ENCODE measurements at places on chromosomes 2 and 18. TPM values are rescaled to one million over a fixed set of nuclear protein-coding genes. Genes with fewer than 3 reads are reported as not detected.

DNA sequence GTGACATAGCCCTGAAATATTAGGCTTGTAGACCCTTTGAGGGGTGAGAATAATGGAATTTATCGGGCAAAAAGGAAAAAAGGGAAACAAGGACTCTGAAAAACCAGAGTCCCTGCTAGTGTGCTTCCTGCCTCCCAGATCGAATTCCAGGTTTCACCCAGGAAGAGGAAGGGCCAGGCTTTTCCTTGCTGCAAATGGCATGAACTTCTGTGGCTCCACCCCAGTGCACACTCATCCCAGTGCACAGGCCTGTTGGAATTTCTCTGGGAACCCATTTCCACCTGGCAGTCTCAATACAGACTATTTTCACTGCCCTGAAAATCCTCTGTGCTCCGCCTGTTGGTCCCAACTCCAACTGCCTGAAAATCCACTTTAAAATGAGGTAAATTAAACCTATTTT, 29.9 kb downstream of the C18orf54 start:
- DNase-seq = no peak

- DNase-seq = no peak
These were observed 96.0 kb downstream of the PLB1 start for GRCh38 chr2:28591711-28592335.

- DNase-seq = no peak
These were observed 29.2 kb downstream of the CDH2 start for GRCh38 chr18:28147674-28148171.

FBLN7 gene
- 0.71 TPM for total RNA-seq

SNTG2 gene
- 7.8 TPM for total RNA-seq

DOK1 gene
- 6.1 TPM for total RNA-seq

DNA sequence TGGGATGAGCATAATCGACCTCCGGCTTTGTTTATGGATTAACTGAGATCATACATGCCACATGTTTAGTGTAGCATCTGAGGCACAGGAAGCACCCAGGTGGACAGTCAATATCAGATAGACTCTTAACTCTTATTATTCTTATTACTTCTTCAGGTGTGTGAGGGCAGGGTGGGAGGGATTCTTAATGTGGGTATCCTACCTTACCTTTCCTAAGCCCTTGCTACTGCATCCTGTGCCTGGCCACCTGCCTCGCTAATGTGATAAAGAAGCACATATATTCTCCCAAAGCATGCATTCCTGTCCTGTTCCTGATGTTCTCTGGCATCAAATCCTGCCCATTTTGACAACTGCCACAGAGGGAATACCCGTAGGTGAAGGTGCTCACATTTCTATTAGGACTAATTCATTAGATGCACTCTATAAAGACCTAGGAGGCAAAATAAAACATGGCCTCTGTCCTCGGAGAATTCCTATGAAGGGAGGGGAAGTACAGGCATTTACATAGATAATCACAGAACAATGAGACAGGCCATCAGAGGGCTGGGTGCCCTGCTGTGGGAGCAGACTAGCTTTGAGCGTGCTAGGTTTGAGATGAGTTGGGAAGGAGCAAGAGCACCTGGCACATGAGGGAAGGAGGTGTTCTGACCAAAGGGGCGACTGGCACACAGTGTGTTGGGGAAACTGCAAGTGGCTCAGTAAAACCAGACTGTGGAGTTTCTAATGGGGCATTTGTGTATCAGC, 19.5 kb upstream of the CELF4 start:
- no peak for DNase-seq

TRABD2A gene
- 0.59 TPM for total RNA-seq

GRCh38 chr2:168363347-168364092, 92.6 kb upstream of the CERS6 start:
- no peak for DNase-seq

TRIM43 gene
- total RNA-seq = not detected

- DNase-seq = no peak
These were observed 75.0 kb downstream of the EMILIN2 start for GRCh38 chr18:2921778-2922177.

RNU2-63P gene
- 1.9 TPM for total RNA-seq

SKA1 gene
- total RNA-seq = 0.47 TPM

GRCh38 chr2:97966545-97967215, 29.1 kb downstream of the TMEM131 start:
- no peak for DNase-seq

DSG4 gene
- not detected for total RNA-seq

DNA sequence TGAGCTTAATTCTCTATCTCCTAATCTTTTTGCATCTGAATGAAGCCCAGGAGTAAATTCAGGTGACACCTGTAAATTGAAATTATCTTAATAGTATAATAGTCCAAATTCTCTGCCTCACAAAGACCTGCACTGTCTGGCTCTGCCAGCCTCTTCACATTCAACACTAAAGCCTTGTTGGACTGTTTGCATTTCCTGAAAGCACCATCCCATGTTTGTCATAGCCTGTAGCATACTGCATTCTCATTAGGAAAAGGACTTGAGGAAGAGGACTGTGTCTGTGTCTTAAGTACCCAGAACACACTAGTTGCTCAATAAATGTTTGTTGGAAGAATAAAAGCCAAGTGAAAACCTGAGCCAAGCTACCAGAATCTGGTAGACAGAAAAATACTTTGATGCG, 42.9 kb upstream of the GRHL1 start:
- DNase-seq = no peak

DNA sequence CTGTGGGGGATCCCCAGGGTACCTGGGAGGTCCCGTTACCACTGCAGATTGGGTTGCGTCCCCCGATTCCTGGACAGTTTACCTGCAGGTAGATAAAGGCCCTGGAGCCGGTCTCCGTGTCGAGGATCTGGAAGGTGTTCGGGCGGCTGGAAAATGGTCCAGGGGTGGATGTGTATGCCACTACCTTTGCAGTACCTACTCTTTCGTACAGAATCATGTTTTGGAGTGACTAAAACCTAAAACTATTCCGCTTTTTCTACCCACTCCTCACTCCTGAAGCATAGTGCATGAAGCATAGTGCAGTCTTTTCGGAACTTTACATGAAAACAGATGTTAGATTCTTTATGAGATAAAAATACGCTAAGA, 418 bp downstream of the WDR75 start:
- DNase-seq = no peak

- DNase-seq = no peak
These were observed 498.5 kb upstream of the HS6ST1 start for GRCh38 chr2:128817171-128817570.

RAB6C gene
- not detected for total RNA-seq

DNAJC5G gene
- 0.06 TPM for total RNA-seq

- DNase-seq = no peak
These were observed 185.4 kb upstream of the SKOR2 start for GRCh38 chr18:47436871-47437270.

DNA sequence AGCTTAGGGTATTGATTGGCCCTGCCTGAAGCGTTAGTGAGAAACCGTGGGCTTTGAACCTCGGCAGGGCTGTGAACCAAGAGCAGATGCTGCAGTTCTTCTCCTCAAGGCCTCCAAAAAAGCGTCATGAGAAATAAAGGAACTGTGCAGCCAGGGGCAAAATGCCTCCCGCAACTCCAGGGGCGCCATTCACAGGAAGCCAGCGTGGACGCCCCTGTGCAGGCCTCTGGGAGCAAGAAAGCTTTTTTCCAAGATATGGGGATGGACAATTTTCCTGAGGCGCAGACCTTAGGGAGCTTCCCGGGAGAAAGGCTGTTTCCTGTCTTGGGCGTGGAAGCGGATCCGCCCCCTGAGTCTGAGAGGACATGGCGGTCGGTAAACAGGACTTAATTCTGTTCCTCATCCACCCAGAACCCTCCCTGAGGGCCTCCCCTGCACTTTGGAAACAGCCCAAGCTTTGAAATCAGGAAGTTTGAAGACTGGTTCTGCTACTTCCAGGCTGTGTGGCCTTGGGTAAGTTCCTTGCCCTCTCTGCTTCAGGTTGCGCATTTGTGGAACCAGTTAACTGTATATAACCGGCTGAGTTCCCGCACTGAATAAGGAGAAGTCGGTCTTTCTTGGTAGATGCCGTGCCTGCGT, 29.6 kb upstream of the CABLES1 start:
- DNase-seq = no peak

SPDYA gene
- 0.46 TPM for total RNA-seq

NXPH2 gene
- total RNA-seq = not detected

ROCK2 gene
- 15.2 TPM for total RNA-seq

MARCO gene
- 3.6 TPM for total RNA-seq

GRCh38 chr18:54950221-54950620, 9.0 kb downstream of the CCDC68 start:
- no peak for DNase-seq

DNA sequence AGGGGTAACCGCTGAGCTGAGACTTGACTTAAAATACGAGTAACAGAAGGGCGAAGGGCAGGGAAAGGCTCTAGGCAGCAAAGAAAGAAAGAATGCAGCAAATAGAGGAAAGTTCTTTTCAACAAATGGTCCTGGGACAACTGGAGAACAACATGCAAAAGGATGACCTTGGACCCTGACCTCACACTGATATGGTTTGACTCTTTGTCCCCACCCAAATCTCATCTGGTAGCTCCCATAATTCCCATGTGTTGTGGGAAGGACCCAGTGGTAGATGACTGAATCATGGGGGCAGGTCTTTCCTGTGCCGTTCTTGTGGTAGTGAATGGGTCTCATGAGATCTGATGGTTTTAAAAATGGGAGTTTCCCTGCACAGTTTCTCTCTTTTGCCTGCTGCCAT, 33.9 kb downstream of the ST3GAL5 start:
- no peak for DNase-seq

- DNase-seq = no peak
These were observed 128.2 kb upstream of the ID2 start for GRCh38 chr2:8553643-8554042.

DNA sequence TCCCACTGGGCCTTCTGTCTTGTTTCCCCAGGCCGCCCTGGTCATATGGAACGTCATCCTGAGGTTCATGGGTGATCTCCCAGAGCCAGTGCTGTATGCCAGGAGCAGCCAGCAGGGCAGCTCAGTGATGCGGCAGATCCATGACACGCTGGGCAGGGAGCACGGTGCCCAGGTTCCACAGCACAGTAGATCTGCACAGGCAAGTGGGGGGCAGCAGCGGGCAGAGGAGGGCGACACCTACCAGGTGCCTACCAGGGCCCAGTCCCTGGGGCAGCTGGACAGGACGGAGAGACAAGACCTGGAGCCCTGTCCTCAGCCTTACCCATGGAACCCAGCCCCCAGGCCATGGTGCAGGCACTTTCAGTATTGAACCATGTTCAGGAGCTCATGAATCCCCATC, 36.1 kb upstream of the GPR17 start:
- DNase-seq = peak; percentile 4

GREB1L gene
- not detected for total RNA-seq

CFAP65 gene
- total RNA-seq = 0.06 TPM

GRCh38 chr2:46073540-46074046, 223.6 kb upstream of the EPAS1 start:
- no peak for DNase-seq

DNA sequence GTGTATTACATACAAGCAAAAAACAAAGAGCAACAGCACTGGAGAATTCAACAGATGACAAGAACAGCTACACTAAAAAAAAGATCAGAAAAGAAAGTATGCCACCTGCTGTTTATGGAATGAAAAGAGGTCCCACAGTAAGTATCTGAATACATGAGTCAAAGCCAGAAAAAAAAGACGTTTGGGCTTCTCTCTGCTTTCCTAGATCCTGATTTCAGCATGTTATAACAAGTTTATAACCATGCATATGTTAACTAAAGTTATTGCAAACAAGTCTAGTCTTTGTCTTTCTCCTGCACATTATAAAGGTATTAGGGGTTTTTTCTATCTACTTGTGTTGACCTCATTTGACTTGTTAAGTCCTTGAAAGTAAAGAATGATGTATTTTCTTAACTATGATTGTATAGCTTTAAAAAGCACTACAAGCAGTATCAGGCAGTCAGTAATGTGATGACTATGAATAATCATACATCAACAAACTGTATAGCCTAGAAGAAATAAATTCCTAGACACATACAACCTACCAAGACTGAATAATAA, 108.5 kb upstream of the COL5A2 start:
- no peak for DNase-seq

DNA sequence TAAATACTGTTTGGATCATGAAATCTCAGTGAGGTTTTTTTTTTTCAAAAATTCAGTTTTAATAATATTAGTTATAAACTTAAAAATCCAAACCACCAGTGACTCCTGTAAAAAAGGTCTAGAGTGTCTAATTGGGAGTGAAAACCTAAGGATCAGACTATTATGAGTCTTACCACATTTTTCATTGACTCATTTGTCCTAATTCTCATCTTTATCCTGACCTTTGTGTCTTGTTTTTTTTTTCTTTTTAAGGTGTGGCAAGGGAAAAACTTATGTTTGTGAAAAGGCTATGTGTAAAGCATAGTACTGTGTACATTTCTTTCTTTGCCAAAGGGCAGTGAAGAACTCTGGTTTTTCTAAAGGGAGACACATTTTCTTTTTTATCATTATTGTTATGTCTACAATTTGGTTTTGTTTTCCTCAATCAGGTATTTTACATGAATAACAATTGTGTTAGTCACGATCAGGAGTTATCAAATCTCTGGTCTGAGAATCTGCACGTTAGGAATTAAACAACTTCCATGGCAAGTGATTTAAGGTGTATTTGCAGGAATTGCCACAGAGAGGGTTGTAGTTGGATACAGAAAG, 52.6 kb downstream of the RHBDD1 start:
- DNase-seq = no peak

- no peak for DNase-seq
These were observed 719.5 kb downstream of the BCL11A start for GRCh38 chr2:59833941-59834340.

GRCh38 chr2:173296235-173296634, 58.4 kb upstream of the CDCA7 start:
- DNase-seq = no peak

LRRTM4 gene
- 0.28 TPM for total RNA-seq

GRCh38 chr2:203549406-203549805, 14.3 kb upstream of the RAPH1 start:
- no peak for DNase-seq

NT5C1B gene
- total RNA-seq = not detected

DNA sequence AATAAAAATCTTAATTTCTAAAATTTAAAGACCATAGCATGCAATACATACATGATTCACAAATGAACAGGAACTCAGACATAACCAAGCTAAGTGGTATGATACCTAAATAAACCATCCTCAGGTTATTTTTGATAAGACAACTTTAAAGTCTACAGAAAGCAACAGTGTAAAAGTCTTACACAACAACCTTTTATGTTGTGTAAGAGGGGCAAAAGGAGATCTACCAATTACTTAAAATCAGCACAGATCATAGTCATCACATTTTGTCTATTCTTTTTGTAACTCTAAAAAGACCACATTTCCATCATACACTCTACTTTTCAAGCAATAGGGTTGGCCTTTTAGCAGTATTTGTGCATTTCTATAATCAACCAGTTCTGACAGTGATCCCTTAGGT, 16.3 kb downstream of the SP3 start:
- DNase-seq = no peak

DNA sequence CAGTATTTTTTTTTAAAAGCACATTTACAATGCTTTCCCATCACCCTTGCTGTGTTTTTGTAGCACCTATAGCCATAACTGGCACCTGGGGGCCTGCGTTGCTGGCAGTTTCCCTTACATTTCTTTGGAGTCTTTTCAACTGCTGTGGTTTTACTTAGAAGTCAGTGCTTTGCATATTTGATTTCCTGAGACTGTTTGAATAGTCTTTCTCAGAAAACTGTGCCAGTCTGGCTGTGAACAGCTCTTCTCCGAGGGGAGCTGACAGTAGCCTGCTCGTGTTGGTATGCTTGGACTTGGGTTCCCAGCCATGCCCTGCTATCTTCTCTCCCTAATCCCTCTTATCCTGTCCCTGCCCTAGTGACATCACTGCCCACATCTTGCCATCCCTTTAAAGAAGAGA, 81.5 kb downstream of the DPP4 start:
- no peak for DNase-seq

All from pancreas (tissue), 10 donors.